ENCODE measurements at places on chromosomes 7 and 10.

- no peak for DNase-seq
Measured at GRCh38 chr10:83555264-83555663, 584.0 kb upstream of the GHITM start.

DNA sequence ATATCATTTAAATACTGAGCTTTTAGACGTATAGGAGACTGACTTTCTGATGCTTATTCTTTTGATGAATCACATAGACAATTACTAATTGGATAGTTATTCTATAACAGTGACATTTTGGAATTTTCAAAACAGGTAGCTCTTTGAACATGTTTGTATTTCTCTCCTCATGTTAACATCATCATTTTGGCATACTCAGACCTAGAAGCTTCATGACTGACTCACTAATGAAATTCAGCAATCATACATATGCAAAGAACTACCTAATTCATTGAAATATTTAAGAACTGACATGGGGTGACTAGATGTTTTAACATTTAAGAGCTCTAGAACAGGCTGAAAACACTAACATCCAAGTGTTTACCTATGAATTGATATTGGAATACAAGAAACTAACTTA, 192.3 kb downstream of the VTI1A start:
- no peak for DNase-seq

- no peak for DNase-seq
Measured at GRCh38 chr7:132059141-132059540, 502.7 kb upstream of the PODXL start.

DNA sequence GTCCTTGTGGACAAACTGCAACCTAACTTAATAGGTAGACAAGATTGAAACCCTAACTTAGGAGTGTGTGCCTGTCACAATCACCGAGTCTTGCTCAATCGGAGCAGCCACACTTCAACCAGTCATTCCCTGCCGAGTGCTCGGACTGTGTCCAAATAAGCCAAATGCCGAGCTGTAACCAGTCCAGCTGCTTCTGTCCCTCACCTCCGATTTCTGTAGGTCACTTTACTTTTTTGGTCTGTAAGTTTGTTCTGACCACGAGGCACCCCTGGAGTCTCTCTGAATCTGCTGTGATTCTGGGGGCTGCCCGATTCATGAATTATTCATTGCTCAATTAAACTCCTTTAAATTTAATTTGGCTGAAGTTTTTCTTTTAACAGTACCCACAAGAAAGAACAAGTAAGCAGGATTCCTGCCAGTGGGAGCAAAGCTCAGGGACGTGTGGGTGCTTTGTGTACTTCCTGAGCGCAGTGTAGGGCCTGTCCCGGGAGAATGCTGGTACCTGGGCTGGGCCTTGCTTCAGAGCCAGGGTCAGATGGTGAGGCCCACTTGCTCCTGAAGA, 140.1 kb downstream of the ACTR3B start:
- no peak for DNase-seq

DNA sequence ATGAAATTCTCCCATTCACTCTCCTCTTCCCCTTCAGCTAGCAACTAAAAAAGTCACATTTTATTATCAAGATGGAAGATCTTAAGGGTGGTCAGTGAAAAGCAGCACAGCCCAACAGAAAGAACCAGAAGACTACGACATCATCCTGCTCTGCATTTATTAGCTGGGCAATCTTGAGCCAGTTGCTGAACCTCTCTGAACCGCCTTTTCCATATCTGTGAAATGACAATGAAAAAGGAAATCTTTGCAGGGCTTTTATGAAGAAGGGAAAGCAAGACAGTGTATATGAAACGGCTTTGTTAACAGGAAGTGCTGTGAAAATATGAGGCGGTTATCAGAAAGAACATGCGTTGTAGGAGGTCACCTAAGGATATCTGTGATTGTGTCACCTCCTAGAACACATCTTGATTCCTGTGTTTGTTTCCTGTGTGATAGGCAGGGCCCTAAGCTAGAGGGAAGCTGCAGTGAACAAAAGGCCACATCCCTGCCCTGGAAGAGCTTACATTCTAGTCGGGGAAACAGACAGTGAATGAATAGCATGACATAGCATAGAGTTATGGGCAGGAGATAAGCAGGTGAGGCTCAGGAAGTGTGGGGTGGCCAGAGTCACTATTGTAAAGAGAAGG, 36.0 kb upstream of the KCNMA1 start:
- DNase-seq, result no peak

- DNase-seq, result no peak
Measured at GRCh38 chr7:5758753-5759335, 22.6 kb downstream of the RNF216 start.

DNA sequence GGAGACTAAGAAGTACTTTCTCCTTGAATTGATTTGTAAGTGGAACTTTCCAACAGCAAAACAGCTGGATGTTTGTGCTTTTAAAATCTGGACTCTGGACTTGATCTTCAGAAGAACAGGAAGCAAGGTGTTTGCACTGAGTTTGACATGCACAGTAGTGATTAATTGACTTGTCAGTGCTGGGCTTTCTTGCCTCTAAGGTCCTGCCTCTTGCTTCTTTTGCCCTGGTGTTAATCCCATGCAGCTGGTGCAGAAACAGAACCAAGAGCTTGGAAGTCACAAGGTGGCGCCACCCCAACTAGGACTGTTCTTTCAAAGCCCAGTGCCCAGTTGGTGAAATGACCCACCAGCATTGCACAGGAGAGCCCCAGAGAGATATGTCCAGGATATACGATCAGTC, 66.8 kb upstream of the SEPHS1 start:
- no peak for DNase-seq

DNA sequence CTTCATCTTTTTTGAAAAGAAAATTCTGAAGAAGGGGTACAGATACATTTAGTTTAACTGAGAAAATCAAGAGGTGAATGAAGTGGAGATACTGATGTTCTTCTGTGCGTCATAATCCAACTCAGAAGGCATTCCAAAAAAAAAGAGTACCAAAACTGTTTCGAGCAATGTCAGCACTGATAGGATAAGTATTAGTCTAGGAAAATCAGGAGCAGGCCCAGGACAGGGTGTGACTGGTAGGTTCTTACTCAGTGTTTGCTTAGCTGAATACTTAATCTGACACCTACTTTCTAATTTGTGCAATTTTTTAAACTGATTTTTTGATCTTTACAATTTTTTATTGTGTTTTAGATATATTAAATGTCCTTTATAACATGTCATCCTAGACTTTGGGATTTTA, 4.3 kb downstream of the BZW2 start:
- DNase-seq, result no peak

GRCh38 chr10:120746001-120746777, 105.0 kb upstream of the WDR11 start:
- no peak for DNase-seq

DNA sequence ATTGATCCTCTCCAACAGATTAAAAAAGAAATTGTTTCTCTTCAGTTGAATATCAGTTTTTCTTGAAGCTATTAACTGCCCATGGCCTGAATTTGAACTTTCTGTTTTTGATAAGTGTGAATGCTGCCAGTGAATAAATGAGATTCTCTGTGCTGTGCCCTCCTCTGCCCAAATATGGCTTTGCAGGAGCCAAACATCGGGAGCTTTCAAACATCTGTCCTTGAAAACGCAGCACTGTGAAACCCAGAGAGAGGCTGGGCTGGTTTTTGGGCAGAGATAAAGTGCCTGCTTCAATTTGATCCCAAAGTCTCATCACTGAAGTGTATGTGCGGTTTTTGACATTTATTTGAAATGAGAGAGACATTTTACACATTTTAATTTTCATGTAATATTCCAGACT, 268.3 kb upstream of the SHH start:
- no peak for DNase-seq

DNA sequence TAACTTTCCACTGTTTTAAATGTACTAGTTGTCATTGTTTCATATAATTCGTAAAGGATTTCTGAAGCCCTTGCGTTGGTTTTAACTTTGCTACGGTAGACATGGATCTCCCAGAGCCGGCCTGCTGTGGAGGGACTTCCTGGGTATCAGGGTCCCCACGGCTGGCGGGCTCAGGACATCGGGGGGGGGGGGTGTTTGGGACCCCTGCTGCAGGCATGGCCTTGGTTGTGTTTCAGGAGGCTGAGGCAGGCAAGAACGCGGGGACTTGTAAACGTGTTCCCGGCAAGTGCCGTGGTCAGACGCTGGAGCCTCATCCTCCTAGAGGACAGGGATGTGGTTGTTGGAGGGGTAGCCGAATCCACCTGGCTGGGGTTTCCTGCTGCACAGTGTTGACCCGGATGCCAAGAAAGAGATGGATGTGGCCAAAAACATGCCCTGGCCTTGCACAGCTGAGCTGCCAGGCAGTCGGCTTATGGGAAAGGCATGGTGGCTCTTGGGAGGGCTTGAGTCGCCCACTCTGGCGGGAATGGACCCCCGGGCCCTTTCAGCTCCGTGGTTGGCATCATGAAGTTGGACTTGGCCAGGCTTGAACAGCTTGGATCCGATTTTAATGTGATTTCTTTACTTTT, 21.4 kb upstream of the CHST12 start:
- DNase-seq, result no peak

- DNase-seq, result peak; percentile 60
Measured at GRCh38 chr7:93055543-93056107, 62.2 kb downstream of the SAMD9 start.

- DNase-seq, result no peak
Measured at GRCh38 chr7:116162254-116162653, 48.1 kb upstream of the TES start.

DNA sequence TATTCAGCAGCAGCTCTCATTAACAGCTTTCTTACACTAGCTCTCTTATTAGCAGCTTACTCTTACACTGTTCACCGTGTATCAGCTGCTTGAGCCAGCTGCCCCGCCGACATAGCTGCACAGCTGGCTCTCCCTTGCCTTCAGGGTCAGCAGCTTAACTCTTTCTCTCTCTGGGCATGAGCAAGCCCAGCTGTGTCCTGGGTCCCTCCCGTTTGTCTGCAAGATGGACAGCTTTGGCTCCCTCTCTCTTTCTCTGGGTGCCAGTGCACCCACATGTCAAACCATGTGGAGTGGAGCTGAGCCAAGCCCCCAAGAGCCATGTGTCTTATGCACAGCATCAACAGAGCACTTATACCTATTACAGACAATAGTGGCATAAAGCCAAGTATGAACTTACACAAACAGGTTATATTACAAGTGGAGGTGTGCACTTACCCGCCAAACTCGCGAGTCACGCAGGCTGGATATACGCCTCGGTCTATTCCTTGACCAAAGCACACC, 35.7 kb upstream of the MTPAP start:
- DNase-seq, result peak; percentile 30

DNA sequence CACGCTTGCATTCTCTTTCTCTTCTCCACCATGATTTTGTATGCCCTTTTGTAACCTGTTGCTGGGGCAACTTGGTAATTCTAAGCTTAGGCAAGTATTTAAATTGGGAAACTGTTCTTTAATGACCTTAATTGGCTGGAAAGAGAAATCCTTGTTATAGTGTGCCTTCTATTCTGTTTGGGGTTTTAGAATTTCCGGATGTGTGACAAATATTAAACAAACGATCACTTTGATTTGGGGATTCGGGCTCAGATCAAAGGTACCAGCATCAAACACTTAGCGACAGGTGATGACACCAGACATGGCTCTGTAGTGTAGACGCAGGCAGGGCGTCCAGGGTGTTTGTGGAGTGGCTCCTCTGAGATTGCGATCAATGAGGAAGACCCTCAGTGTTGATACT, 55.0 kb downstream of the RAB11FIP2 start:
- no peak for DNase-seq

DNA sequence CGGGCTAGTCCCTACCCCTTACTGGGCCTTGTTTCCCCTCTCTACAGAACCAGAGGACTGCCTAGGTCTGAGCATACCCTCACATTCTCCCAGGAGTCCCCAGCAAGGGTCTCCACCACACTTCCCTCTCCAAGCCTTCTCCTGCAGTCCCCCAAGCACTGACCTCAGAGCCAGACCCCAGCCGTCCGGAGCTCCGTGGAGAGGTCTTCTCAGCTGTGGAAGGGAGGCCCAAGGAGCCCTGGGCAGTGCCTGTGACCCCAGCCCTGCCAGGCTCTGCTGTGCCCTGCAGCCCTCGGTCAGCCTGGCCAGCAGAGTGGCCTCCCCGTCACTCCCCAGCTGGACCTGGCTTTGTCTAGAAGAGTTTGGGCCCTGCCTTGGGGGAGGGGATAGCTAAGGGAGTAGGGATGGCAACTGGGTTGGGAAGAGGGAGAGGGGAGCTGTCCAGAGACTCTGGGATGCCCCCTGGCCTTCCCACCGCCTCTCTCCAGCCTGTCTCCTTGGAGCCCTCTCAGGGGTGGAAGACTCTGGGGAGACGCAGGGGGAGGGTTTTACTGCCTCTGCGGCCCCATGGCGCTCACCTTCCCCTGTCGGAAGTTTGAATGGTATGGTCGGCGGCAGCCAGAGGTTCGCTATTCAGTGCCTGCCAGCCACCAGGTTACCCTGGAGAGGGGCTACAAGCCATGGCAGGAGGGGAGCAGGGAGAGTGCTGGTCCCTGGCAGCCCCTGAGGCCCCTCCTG, at the start of gene C10orf105:
Gene C10orf105 (minus strand): TSS at position 315 of the 738 bp plus-strand sequence. CDS start 3,441 bp downstream, outside the sequence.
- DNase-seq, result no peak

- no peak for DNase-seq
Measured at GRCh38 chr7:157543791-157544190, 207.0 kb downstream of the DNAJB6 start.

Data from urothelium cell line (cell line).